ENCODE measurements at places on chromosomes 12 and 14.

DNA sequence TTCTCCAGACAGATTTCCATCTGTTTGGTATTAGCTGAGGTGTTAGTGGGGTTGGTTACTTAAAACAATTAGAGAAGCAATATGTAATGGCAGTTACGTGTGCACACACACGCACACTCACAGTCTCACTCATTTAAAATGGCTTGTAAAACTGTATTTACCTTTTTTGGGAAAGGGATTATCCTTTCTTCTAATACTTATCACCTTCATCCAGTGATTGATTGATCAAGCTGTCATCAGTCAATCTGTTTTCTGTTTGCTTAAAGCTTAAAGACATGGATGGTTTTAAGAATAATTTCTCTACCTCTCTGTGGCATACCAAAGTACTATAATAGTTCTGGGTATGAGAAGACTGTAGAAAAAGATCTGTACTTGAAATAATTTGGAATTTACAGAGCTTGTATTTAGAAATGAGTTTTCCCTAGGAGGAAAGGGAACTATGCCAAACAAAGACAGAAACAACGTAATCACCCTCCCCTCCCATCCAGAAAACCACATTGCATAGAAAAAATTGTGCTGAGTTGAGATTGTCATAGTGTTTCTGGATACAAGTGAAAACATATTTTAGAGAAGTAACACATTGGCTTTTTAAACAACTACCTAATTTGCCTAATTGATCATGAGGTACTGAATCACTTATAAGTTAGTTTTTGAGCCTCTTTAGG is 455.8 kb downstream of the PCNX1 start:
- no peak for DNase-seq

- no peak for DNase-seq
Observed at GRCh38 chr12:110599334-110599733, 14.6 kb upstream of the TCTN1 start.

GRCh38 chr12:121120323-121120722 is 12.4 kb upstream of the P2RX7 start:
- no peak for DNase-seq

- DNase-seq, result no peak
Observed at GRCh38 chr14:61125041-61125866, 144.2 kb downstream of the SLC38A6 start.

GRCh38 chr14:53850714-53851296 is 105.8 kb downstream of the BMP4 start:
- no peak for DNase-seq

DNA sequence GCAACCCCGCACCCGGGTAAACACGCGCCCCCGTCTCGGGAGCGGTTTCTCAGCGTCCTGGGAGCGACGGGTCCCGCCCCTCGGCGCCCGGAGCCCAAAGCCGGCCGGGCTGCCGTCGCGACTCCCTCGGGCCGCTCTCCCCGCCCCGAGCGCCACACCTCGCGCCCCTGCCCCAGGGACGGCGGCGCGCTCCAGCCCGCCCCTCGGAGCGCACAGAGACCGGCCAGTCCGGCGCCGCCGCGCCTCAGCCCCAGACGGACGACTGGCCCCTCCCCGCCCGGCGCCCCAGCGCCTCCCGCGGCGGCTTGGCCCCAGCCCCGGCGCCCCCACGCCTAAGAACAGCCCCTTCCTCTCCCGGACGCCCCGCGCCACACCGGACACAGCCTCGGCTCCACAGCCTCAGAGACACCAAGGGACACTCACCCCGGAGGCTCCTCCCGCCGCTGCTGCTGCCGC is 411 bp downstream of the BTBD7 start:
- DNase-seq, result no peak

- DNase-seq, result no peak
Observed at GRCh38 chr12:54030889-54031471, 1.9 kb upstream of the HOXC5 start.

GRCh38 chr14:85501751-85502150 is 28.2 kb upstream of the FLRT2 start:
- no peak for DNase-seq

Measured in esophagus muscularis mucosa (tissue), 4 donors.